ENCODE measurements at places on chromosomes 16 and 17.

DNA sequence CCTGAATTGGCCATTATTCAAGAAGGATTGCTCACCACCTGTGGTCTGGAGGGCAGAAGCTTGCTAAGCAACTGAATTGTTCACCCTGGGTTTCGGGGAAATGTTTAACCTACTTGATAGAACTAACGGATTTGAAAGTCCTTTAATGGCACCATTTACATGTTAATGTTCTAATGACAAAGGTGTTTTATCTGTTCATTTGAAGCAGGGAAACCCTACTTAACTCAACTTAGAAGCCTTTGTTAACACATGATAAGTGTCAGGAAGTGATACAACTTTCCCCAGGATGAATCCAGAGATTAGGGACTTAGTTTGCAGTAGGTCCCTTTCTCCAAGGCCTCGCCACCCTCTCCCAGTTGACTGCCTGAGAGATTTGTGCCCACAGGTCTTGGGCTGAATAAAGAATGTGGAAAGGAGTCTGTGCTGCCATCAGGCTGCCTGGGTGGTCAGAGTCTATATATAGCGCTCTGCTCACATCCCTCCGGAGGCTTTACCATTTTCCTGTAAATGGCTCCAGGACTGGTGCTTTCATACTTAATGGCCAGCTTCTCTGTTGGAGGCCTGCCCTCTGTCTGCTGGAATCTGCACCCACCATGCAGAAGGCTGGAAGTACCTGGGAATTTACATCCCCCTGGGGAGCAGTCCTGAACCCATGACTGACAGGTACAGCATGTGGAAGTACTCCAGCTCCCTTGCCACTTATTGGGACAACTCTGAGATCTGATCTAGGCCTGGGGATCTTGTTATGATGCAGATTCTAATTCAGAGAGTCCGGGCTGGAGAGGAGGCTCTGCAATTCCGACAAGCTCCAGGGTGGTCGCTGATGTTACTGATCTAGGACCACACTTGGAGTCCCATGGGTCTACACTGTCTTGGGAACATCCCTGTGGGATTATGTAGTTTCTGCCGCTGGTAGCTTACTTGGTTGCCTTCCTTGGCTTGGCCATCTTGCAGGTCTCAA lies 99.9 kb downstream of the ASIC2 start:
- DNase-seq: no peak

GRCh38 chr17:17931159-17931558 lies 41.0 kb downstream of the TOM1L2 start:
- DNase-seq: no peak

DNA sequence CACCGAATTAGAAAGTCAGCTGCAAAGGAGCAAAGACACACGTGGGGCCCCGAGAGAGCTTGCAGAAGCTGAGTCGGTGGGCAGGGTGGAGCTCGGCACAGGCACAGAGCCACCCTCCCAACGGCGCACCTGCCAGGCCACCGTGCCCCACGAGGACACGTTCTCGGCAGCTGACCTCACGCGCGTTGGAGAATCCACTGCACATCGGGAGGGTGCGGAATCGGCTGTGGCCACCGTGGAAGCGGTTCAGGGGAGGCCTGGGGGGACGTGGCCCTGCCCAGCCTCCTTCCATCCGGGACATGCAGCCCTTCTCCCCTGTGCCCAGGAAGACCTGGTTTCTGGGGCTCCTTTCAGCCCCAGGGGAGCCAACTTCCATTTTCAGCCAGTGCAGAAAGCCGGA lies 20.9 kb upstream of the ZFPM1 start:
- no peak for DNase-seq

DNA sequence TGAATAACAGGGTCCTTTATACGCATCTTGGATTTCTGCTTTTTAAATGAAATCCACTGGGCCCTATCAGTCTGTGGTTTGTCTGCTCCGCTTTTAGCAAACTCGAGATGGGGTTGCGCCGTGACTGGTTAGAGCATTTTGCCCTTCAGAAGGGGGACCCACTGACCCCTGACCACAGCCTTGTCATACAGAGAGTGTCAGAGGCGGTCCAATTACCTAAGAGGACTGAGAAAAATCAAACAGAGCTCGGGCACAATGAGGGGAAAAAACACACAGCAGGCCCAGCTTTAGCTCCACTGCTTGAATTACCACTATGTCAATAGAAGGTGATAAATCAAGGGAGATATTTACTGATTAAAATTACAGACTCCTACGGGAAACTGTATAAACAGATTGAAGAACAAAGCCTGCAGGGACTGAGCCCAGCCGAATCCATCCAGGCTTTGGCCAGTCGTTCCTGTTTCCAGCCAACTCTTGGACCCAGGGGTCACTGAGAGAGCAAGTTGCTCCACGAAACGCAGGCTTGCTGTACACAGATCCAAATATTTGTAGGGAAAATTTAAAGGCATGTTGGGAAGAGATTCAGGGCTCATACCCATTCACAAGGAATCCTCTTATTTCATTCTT lies 131.9 kb upstream of the ZFHX3 start:
- DNase-seq: no peak

GRCh38 chr17:69860142-69860680 lies 214.8 kb upstream of the KCNJ16 start:
- DNase-seq: no peak

GRCh38 chr16:8627456-8627855 lies 6.0 kb downstream of the METTL22 start:
- no peak for DNase-seq

DNA sequence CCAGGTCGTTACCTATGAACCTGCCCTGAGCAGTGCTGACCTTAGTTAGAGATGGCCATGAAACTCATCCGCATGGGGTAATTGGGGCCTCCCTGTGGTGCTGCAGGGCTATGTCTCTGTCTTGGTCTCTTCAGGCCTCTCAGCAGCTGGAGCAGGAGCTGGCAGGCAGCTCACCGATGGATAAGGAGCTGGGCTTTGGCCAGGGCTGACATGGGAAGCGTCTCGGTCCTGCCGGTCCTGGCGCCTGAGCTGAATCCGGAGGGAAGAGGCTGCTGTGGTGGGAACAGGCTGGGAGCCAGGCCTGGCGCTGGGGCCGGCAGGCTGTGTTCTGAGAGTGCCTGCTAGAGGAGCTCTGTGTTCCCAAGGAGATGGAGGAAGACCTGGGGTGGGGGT lies 10.1 kb downstream of the IL32 start:
- no peak for DNase-seq

- no peak for DNase-seq
Measured at GRCh38 chr16:12539185-12539929, 264.3 kb downstream of the CPPED1 start.

GRCh38 chr17:80297996-80298560 lies 37.4 kb downstream of the RNF213 start:
- DNase-seq: no peak

DNA sequence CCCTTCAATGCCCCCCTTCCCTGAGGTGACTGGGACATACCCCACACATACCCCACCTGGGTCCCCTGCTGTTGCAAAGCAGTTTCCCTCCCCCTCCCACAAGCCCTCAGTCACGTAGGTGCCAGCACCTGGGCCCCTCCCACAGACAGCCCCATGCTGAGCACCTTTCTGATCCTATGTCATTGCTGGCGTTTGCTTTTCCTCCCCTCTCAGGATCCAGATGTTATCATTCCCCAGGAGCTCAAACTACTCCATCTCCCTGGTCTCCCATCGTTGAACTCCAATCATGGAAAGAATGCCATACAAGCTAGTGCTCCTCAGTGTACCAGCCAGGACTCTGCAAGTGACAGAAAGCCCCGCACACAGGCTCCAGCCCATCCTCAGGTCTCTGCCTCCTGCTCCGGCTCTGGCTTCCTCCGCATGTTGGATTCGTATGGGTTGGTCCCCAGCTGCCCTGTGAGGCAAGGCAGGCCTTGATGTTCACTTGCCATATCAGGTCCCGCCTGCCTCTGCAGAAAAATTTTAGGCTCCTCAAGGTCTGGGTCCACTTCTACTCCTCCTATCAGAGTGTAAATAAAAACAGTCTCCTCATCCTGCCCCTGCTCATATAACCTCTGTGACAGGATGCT lies 31.4 kb upstream of the MED9 start:
- DNase-seq: no peak

DNA sequence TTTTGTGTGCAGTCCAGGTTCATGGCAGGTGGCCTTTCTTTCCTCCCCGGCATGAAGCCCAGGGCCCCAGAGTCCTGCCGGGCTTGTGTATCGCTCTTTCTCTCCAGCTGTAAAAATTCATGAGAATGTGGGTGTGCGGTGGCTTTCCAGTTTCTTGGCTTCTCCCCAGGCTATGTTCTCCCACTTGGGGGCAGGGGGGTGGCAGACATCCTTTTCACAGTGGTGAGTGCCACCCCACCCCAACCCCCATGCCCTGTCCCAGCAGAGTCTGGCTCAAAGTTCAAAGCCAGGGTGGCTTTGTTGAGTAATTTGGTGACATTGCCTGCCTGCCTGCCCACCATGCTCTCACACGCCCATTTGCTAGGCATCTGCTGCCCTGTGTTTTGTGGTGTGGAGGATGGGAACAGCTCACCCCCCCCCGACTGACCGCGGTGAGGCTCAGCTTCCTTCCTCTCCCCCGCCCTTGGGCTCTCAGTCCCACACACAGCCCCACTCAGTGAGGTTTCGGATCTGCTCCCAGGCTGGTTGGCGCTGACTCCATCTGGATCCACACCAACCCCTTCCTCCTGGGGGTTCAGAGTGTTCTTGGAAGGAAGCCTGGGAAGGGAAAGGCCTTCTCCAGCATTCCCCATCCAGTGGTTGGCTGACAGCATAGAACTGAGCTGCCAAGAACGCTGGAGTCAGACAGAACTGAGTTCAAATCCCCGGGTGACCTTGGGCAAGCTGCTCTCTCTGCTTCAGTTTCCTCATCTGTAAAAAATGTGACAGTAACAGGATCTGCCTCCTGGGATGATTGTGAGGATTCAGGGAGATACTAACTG lies 36.0 kb downstream of the CHD9 start:
- DNase-seq: no peak

GRCh38 chr16:88303890-88304819 lies 78.6 kb upstream of the ZNF469 start:
- DNase-seq: no peak

DNA sequence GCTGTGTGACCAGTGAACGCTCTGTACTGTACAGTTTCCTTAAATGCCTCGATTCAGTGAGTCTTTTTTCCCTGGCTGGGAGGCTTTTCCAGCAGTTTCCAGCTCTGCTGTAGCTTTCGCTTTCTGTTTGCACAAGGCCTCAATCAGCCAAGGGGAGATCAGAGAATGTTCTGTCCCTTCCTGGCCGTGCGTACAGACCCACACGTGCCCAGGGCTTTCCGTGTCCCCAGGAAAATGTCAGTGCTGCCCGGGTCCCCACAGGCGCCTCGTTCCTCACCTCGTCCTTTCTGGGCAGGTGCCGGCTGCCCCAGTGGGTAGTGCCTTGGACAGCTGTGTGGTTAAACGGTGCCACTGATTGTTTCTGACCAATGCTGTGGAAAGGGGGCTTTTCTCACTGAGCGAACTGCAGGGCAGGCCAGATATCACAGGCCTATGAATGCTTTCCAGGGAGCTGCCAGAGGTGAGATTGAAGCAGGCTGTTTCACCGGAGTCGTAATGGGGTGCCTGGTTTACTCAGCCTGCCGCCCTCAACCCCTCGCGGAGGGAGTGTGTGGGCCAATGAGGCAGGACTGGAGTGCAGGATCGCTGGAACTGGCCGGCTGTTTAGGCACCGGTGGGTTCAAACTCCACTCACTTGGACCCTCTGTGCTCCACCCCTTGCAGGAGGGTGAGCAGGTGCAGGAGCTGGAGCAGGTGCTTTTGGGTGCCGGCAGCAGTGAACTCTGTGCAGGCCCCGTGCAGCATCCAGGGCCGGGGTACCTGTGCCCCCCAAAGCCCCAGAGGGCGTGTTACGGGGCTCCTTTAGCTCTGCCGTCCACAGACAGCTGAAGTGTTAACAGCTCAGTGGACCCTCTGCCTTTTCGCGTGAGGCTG lies 44.4 kb downstream of the ZNF778 start:
- DNase-seq: no peak

GRCh38 chr16:25966172-25967097 lies 274.7 kb downstream of the HS3ST4 start:
- no peak for DNase-seq

DNA sequence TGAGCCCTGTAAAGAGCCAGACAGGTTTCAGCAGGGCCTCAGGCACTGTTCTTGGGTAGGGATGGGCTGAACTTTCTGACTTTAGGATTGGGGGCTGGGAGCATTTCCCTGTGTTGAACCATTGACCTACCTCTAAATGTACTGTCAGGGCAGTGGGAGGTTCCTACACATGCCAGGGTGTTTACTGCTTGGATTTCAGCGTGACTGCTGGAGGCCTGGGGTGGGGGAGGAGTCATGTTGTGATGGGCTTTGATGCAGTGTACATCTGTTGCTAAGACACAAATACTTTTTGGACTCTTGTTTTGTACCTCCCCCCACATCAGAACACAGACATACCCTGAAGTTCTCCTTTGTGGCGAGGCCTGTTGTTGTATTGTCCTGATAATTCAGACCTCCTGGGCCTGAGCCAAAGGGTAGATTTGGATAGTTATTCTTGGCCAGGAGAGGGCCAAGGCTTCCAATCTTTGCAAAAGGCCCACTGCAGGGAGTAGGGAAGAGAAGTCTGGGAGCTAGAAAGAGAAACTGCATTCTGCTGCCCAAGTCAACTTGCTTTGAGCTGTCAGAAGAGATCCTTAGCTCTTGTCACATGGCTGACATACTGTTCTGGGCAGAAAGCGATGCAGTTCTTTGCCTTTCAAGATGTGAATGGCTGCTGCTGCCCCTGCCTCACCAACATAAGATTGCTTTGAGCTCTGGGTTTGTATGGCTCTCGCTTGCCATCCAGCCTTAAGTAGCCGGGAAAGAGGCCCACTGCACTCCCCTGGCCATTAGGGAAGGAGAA lies 3.7 kb downstream of the NFE2L1 start:
- DNase-seq: no peak

DNA sequence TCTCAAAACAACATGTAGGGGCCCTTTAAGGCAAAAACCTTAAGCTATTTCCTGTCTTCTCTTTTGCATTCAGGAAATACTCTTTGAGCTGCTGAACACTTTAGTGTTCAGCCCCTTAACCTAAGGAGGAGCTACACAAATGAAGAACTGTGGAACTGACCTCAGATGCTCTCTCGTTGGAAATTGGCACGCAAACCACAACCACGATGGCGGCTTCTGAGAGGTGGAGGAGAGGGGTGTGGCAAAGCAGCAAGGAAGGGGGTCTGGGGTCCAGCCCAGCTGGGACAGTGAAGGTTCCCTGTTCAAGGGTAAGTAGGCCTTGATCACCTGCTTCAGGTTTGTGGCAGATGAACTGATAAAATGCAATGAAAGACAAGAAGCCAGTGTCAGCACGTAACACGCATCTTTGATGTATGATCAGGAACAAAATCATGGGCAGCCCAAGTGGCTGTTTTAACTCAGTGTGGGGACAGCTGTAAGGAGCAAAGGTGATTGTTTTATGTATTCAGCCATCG lies 291.6 kb upstream of the TNRC6C start:
- DNase-seq: peak; percentile 70

- no peak for DNase-seq
Measured at GRCh38 chr17:74164446-74165045, 38.9 kb upstream of the RPL38 start.

- no peak for DNase-seq
Measured at GRCh38 chr16:48386559-48387312, 1.5 kb upstream of the SIAH1 start.

- no peak for DNase-seq
Measured at GRCh38 chr16:68707340-68708152, 29.5 kb upstream of the CDH1 start.
